NCI-H82 (cell line): ENCODE measurements at places on chromosomes 7 and 10.

DNA sequence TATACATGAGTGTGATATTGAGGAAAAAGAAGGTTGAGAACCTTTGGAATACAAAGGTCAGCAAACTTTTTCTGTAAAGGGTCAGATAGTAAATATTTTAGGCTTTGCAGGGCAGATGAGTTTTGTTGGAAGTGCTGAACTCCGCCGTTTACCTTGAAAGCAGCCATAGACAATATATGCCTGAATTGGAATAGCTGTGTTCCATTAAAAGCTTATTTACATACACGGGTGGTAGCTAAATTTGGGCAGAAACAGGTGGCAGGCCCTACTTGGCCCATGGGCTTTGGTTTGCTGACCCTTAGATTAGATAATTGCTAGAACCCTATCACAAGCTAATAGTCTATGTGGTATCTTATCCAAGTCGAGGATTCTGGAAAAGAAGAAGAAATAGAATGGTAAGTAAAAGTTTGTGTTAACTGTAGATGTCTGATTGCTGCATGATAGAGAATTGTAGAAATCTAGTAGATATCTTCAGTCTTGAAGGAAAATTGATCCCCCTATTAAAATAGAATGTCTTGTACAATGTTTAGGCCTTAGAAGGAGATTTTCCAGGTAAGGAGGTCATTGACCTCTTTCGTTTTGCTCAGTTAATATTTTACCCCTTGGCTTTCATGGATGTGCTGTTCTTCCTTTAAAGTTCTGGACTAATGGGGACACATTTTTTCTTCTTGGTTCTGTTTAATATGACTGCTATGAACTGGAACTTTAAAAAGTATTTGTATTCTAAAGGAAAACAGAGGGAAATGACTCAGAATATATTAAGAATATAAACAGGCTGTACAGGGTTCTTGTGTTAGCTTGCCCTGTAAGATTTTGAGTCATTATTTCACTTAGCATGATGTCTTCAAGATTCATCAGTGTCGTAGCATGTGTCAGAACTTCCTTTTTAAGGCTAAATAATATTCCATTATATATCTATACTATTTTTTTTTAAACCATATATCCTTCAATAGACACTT is 8.0 kb downstream of the RBM33 start:
- no peak for DNase-seq

GRCh38 chr7:6640246-6640721 is 3.2 kb downstream of the ZNF316 start:
- peak; percentile 90 for DNase-seq

GRCh38 chr10:79629955-79630327 is 19.2 kb downstream of the SFTPA1 start:
- no peak for DNase-seq

- no peak for DNase-seq
Measured at GRCh38 chr7:126203185-126203584, 1049.6 kb downstream of the GRM8 start.

GRCh38 chr10:110211465-110211843 is 4.0 kb downstream of the MXI1 start:
- no peak for DNase-seq

GRCh38 chr7:46707973-46708372 is 786.9 kb upstream of the IGFBP3 start:
- no peak for DNase-seq

DNA sequence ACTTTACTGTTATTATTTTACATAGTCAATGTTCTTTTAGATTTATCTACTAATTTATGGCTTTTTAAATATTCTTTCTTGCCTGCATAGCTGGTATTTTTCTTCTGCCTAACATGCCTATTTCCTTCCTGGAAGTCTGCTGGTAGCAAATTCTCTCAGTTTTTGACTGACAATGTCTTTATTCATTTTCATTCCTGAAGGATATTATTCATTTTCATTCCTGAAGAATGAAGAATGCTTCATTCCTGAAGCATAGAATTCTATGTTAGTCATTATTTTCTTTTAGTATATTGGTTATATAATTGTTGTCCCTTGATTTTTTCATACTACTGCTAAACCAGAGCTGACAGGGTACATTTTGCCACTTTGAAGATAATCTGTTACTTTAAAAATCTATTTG is 41.8 kb downstream of the TMEM168 start:
- DNase-seq = no peak

DNA sequence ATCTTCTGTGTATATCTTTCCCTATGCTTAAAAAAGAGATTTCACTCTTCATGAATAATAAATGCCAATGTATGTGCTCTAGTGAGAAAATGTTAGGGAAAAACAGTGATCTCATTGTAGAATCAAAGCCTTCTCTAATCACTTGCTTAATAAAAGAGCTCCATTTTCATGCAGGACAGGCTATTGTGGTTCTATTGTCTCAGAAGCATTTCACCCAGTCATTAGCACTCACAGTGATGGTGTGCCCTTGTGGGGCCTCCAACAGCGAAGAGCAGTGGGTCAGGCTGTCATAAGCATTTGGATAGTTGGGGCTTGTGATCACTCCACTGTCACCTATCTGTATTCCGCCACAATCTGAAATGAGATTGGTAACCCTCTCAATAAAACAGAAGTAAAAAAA is 83.9 kb upstream of the RSU1 start:
- DNase-seq = no peak

DNA sequence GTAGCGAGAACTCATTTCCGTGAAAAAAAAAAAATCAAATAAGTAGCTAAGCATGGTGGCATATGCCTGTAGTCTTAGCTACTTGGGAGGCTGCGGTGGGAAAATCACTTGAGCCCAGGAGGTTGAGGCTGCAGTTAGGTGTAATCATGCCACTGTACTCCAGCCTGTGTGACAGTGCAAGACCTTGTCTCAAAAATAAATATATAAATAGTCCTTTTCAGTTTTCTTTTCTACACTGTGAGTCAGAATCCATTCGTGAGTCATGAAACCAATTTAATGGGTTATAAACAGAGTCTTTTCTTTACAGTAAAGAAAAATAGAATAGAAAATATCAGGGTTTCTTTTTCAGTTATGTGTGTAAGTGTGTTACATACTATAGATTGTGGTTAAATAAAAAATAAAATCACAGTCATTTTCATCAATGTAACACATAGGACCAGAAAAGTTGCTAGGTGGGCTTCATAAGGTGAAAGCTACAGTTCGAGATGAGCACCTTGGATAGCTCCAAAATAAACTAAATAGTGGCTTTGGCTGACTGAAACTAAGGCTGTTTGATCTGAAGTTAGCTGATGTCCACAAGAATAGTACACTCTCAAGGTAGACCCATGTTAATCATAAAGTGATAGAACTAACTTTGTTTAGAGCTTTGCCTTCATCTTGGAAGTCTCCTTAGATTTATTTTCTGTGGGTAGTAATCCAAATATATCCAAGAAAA is 781.1 kb downstream of the GATA3 start:
- DNase-seq = no peak

GRCh38 chr10:80465451-80465835 is 11.3 kb downstream of the TSPAN14 start:
- no peak for DNase-seq

- DNase-seq = no peak
Measured at GRCh38 chr10:63836666-63837442, 315.7 kb downstream of the REEP3 start.

- no peak for DNase-seq
Measured at GRCh38 chr10:125694883-125695282, 11.9 kb upstream of the TEX36 start.

- no peak for DNase-seq
Measured at GRCh38 chr10:55098452-55098851, 297.4 kb upstream of the PCDH15 start.

DNA sequence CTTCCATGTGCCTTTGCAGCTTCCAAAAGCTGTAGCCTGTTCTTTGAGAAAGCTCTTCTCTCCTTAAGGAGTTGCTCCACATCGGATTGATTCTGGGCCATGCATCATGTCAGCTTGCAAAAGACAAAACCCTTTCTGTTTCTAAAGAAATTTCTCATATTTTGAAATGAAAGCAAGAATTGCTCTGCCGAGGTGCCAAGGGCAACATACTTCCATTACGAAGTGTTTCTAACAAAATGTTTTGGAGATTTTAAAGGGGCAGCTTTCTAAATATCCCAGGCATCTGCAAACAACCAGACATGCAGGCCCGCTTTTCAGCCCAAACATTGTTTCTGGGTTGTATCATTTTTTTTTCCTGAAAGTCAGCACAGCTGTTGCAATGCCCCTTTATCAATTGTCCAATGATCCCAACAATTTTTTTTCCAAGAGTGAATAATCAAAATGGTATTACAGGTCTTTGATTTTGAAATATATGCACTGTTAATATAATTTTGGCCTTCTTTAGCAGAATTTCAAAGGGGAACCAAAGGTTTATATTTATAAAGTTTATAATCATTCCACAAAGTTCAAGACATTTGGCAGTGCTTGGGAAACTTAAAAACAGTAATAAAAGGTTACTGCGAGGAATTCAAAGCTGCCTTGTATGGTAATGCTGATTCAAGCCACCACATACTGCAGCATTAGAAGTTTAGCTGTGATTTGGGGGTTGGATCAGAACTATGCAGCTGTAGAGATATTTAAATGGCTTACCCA is 61.0 kb downstream of the TES start:
- no peak for DNase-seq

DNA sequence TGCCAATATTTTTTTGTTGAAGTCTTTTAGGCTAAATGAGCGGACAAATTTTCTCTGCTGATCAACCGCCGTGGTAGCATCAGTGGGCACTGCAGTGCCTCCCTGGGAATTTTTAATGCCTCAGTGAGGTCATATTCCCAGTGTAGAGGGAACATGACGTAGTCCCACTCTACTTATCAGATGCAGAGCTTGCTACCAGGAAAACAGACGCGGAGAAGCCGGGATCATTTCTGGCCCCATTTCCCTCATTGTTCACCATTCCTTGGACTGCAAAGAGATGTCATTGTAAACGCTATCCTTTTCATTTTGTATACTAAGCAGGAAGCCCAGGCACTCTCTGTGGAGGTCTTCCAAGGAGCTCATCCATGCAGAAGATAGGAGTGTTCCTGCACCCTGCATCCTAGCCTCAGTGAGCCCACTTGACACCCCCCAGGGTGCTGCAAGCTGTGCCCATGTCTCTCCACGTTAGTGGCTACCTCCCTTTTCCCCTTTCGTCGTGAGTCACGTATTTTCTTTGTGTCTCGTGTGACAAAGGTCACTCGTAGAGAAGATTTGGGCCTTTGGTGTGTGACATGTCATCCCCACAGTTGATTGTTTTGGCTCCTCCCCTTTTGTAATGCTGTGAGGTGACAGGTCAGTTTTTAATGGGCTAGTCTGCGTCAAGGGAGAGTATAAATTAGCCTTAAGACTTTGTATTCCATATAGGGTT is 145.5 kb downstream of the TCF7L2 start:
- DNase-seq = no peak

GRCh38 chr10:107444443-107444842 is 279.9 kb upstream of the SORCS1 start:
- no peak for DNase-seq

DNA sequence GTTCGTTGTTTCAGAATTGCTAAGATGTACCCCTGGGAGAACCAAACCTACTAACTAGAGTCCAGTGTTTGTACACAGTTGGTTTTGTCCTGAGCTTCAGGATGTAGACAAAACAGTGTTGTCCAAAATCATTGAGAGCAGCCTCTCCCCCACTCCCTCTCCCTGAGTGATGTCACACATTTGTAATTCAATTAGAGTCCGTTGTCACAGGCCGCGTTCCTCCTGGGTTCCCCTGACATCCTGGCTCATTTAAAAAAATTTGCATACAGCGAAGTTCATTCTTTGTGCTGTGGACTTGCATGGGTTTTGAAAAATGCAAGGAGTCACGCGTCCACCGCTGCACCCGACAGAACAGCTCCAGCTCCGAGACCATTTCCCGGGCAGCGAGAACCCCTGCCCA is 10.3 kb downstream of the GRIFIN start:
- no peak for DNase-seq

- DNase-seq = no peak
Measured at GRCh38 chr7:105131890-105132289, 117.9 kb downstream of the KMT2E start.
